Heart right ventricle (tissue), 16 donors: ENCODE measurements at places on chromosomes 7 and 10.

DNA sequence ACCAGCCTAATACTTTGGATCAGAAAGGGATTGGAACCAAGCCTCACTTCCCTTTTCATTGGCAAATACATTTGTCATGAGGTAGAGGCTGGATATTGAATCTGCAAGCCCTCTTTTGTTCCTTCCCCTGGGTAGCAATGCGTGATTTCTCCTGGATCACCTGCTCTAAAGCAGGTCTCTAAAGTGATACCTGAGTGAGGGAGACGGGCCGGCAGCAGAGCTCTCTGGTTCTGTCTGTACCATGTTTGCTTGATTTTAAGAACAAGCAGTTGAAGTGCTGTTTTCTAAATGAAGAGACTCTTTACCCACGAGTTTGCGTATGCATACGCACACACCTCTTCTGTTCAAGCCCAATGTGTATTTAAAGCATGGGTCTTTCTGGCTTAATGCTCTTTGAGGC lies 41.1 kb downstream of the GARS1 start:
- DNase-seq, result no peak
- H3K4me1 ChIP-seq, result no peaks in the 10 kb centered on the region

- no peaks in the 10 kb centered on the region for H3K4me1 ChIP-seq
- no peaks in the 10 kb centered on the region for H3K27me3 ChIP-seq
- no peak overlapping the region for H3K4me3 ChIP-seq
- H3K27ac ChIP-seq, result no peak overlapping the region
- no peaks in the 10 kb centered on the region for H3K36me3 ChIP-seq
Observed at GRCh38 chr7:74225400-74225799, 15.6 kb downstream of the LAT2 start.

GRCh38 chr10:30697806-30698205 lies 68.3 kb upstream of the LYZL2 start:
- no peak overlapping the region for H3K27ac ChIP-seq
- no peaks in the 10 kb centered on the region for H3K36me3 ChIP-seq
- no peaks in the 10 kb centered on the region for H3K27me3 ChIP-seq
- H3K4me3 ChIP-seq, result no peak overlapping the region

- H3K4me1 ChIP-seq, result peaks cover 14% of the 10 kb centered on the region
- H3K36me3 ChIP-seq, result no peaks in the 10 kb centered on the region
- H3K27ac ChIP-seq, result no peak overlapping the region
- no peak overlapping the region for H3K4me3 ChIP-seq
- DNase-seq, result peak; percentile 32
- H3K27me3 ChIP-seq, result no peaks in the 10 kb centered on the region
Observed at GRCh38 chr10:84308481-84309304, 19.7 kb upstream of the CCSER2 start.

DNA sequence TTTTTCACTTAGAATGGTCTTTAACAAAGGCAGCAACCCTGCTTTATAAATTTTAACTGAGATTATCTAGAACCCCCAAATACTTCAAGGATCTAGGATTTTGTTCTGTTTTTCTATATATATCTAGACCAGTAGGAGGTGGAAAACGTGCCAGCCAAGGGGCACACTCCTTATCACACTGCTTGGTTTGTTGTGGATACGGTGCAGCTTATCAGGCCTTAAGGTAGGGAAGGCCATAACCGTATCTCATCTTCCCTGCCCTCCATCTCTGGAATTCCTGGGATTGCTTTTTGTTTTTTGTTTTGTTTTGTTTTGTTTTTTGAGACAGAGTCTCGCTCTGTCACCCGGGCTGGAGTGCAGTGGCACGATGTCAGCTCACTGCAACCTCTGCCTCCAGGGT lies 75.4 kb downstream of the MPLKIP start:
- H3K27ac ChIP-seq, result no peak overlapping the region
- peaks cover 8% of the 10 kb centered on the region for H3K4me1 ChIP-seq
- DNase-seq, result no peak
- no peak overlapping the region for H3K4me3 ChIP-seq
- peaks cover 53% of the 10 kb centered on the region for H3K36me3 ChIP-seq
- no peaks in the 10 kb centered on the region for H3K27me3 ChIP-seq

DNA sequence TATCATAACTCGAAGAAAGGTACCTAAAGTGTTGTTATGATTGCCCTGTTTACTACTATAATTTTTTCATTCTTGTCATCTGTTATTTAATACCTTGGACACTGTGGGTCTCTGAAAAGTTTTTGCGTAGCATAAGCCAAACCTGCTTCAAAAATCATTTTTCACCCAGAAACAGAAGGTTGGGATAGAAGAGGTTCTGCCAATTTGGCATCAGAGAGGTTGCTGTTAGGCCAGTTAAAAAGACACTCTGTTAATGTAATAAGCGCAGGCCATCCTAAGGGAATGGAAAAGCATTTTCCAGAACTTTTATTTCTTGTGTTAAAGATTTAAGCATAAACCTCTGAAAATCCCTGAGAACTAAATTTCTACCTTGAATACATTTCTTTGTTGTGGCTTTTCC lies 212.2 kb downstream of the BMPER start:
- no peaks in the 10 kb centered on the region for H3K4me1 ChIP-seq
- H3K27me3 ChIP-seq, result no peaks in the 10 kb centered on the region

- H3K36me3 ChIP-seq, result no peaks in the 10 kb centered on the region
- H3K27ac ChIP-seq, result no peak overlapping the region
- H3K4me1 ChIP-seq, result peaks cover 20% of the 10 kb centered on the region
- H3K4me3 ChIP-seq, result no peak overlapping the region
- no peaks in the 10 kb centered on the region for H3K27me3 ChIP-seq
Observed at GRCh38 chr10:51097546-51097945, 23.3 kb downstream of the PRKG1 start.

DNA sequence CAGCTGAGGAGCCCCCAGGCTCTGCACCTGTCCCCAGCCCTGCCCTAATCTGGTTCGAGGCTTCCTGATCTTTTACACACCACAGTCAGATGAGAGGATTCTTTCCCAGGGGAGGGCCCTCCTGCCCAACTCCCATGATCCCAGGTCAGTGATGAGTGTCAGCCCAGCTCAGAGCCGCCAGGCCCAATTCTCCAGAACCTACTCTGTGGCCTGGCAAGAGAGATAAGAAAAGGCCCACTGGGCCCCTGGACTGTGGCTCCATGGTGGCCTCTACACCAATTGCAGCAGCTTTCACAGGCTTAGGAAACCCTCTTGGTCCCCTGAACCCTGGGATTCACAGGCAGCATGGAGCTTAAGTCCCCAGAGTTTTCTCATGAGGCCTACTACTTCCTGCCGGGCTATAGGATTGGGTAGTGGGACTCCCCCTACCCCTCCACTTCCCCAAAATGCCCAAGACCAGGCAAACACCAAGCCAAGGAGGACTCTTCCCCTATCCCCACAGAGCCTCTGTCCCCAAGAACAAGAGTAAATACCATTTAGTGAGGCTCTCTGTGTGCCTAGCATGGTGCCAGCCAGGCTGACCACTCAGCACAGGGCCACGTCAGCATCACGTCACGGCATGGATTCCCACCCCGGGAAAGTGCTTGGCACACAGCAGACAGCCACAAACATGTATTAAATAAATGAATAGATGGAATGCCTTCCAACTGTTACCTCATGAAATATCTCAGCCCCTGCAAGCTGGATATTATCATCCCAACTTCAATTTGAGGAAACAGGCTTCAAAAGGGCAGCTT lies 100.0 kb downstream of the GRID1 start:
- H3K36me3 ChIP-seq, result no peaks in the 10 kb centered on the region
- H3K27me3 ChIP-seq, result peaks cover 37% of the 10 kb centered on the region
- DNase-seq, result no peak
- H3K4me1 ChIP-seq, result no peaks in the 10 kb centered on the region

GRCh38 chr10:31528831-31529230 lies 209.8 kb downstream of the ZEB1 start:
- peaks cover 18% of the 10 kb centered on the region for H3K4me1 ChIP-seq
- no peak overlapping the region for H3K4me3 ChIP-seq
- peaks cover 13% of the 10 kb centered on the region for H3K36me3 ChIP-seq
- DNase-seq, result no peak

GRCh38 chr7:155288055-155288454 lies 9.6 kb upstream of the INSIG1 start:
- DNase-seq, result no peak
- H3K27ac ChIP-seq, result no peak overlapping the region
- H3K4me3 ChIP-seq, result no peak overlapping the region

DNA sequence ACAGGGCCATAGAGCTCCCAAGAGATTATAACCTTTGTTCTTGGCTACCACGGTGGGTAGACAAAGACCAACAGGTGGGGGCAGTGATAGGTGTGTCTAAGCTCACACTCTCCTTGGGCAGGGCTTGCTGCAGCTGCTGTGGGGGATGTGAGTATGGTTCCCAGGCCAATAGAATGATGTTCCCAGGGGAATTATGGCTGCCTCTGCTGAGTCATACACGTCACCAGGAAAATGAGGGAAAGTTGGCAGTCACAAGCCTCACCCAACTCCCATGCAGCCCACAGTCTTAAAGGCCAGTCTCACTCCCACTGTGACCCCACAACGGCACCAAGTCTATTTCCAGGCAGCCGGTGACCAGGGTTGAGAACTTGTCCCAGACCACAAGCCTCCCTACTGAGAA lies 453.4 kb upstream of the PODXL start:
- no peaks in the 10 kb centered on the region for H3K36me3 ChIP-seq
- H3K27ac ChIP-seq, result no peak overlapping the region
- no peak for DNase-seq

- no peaks in the 10 kb centered on the region for H3K27me3 ChIP-seq
- no peaks in the 10 kb centered on the region for H3K4me1 ChIP-seq
- H3K27ac ChIP-seq, result no peak overlapping the region
- H3K36me3 ChIP-seq, result no peaks in the 10 kb centered on the region
Observed at GRCh38 chr10:24041034-24041433, 167.9 kb upstream of the KIAA1217 start.

DNA sequence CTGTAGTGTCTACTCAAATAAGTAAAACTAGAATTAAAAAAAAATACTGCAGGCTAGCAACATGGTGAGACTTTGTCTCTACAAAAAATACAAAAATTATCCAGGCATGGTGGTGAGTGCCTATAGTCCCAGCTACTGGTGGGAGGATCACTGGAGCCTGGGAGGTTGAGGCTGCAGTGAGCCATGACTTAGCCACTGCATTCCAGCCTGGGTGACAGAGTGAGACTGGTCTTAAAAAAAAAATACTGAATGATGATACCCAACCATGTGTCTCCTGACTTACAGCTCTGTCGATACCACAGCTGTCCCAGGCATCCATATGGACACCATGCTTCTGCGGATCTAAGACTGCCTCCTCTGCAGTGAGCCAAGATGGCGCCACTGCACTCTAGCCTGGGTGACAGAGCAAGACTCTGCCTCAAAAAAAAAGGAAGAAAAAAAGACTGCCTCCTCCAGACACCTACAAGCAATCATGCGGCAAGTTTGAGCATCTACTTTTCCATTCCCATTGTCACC lies 7.9 kb upstream of the FRAT1 start:
- no peaks in the 10 kb centered on the region for H3K4me1 ChIP-seq
- no peaks in the 10 kb centered on the region for H3K27me3 ChIP-seq
- H3K36me3 ChIP-seq, result no peaks in the 10 kb centered on the region
- no peak overlapping the region for H3K4me3 ChIP-seq

- H3K27ac ChIP-seq, result no peak overlapping the region
- DNase-seq, result no peak
- no peaks in the 10 kb centered on the region for H3K4me1 ChIP-seq
Observed at GRCh38 chr10:18713077-18713476, 53.8 kb downstream of the ARL5B start.

DNA sequence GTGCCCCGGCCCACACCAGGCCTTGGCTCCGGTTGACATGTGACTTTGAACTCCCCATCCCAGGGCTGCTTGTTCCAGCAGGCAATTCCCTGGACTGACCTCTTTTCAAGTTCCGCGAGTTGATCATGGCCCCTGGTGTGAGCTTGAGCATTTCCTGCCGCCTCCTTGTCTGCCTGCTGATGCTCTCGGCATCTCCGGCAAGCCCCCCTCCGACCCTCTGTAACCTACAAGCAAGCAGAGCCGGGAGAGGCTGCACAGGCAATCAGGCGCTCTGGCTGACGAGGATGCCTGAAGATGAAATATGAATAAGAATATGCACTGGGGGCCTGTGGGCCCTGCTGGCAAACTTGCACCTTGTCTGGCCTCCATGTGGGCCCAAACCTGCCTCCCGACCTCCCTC lies 304.9 kb upstream of the MKI67 start:
- no peak overlapping the region for H3K27ac ChIP-seq
- no peaks in the 10 kb centered on the region for H3K36me3 ChIP-seq
- no peak for DNase-seq

- no peak overlapping the region for H3K4me3 ChIP-seq
- no peak for DNase-seq
- H3K27ac ChIP-seq, result no peak overlapping the region
- H3K27me3 ChIP-seq, result no peaks in the 10 kb centered on the region
- no peaks in the 10 kb centered on the region for H3K4me1 ChIP-seq
Observed at GRCh38 chr7:152862006-152862405, 102.5 kb downstream of the ACTR3B start.

GRCh38 chr7:157373493-157373892 lies 36.7 kb downstream of the DNAJB6 start:
- H3K36me3 ChIP-seq, result peaks cover 90% of the 10 kb centered on the region
- no peak overlapping the region for H3K27ac ChIP-seq
- H3K27me3 ChIP-seq, result no peaks in the 10 kb centered on the region

GRCh38 chr10:110436554-110437350 lies 61.0 kb upstream of the DUSP5 start:
- H3K4me3 ChIP-seq, result no peak overlapping the region
- DNase-seq, result no peak
- H3K27me3 ChIP-seq, result no peaks in the 10 kb centered on the region
- no peaks in the 10 kb centered on the region for H3K4me1 ChIP-seq

- H3K36me3 ChIP-seq, result no peaks in the 10 kb centered on the region
- H3K27ac ChIP-seq, result no peak overlapping the region
- peaks cover 10% of the 10 kb centered on the region for H3K4me1 ChIP-seq
- H3K27me3 ChIP-seq, result no peaks in the 10 kb centered on the region
Observed at GRCh38 chr10:69718951-69719350, 82.8 kb upstream of the COL13A1 start.

DNA sequence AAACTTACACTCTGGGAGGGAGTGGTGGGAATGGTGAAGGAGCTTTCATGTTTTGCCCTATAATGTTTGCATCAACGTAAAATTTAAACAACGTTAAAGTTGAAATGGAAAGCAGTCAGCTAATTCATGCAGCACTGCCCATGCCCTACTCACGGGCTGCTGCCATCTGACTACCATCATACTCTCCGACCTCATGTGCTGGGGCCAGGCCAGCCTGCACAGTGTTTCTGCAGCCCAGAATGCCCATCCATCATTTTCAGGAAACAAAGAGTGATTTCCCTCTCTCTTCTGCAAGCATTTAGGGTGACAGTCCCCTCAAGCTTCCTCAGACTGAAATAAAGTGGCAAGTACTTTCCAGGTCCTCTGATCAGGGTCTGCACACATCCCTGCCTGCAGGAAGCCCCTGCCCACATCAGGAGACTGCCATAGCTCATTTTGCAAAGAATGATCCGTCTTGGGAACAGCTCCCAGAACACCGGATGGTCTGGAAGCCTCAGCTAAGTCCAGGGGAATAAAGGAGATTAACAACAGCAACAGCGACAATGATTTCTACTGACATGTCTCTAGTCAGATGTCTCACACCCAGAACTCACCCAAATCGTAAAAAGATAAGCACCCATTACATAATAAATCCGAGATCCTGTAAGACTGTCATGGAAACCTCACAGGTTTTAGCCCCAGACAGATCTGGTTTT lies 40.3 kb downstream of the ARHGAP22 start:
- no peak overlapping the region for H3K27ac ChIP-seq
- no peaks in the 10 kb centered on the region for H3K4me1 ChIP-seq
- H3K36me3 ChIP-seq, result no peaks in the 10 kb centered on the region
- no peak for DNase-seq
